ENCODE measurements at places on chromosomes 4 and X. TPM values are rescaled to one million over a fixed set of nuclear protein-coding genes. Genes with fewer than 3 reads are reported as not detected.

DNA sequence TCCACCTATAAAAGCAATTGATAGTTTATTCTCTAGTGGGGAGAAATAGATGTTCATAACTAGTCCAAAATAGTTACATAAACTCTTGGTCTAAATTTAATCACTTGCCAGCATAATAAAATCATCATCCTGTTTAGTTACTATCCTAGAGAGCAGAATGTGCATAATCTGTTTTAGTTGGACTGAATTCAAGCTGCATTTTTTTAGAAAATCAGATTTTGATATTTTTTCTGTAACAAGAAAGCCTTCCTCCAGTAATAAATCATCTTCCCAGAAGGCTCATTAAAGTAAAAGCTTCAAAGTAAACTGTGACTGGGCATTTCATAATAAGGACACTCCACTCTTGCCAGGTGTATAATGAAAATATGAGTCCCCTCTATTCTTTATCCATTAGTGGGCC lies 453.1 kb downstream of the TRAM1L1 start:
- DNase-seq = no peak

- DNase-seq = no peak
Measured at GRCh38 chr4:130699004-130699403, 1603.1 kb downstream of the C4orf33 start.

- DNase-seq = peak; percentile 6
Measured at GRCh38 chr4:6208416-6208815, 8.1 kb upstream of the JAKMIP1 start.

NHS gene
- total RNA-seq = 21.8 TPM

ATP8A1 gene
- total RNA-seq = 32.5 TPM

- no peak for DNase-seq
Measured at GRCh38 chr4:32624943-32625603, 1904.9 kb downstream of the PCDH7 start.

DNA sequence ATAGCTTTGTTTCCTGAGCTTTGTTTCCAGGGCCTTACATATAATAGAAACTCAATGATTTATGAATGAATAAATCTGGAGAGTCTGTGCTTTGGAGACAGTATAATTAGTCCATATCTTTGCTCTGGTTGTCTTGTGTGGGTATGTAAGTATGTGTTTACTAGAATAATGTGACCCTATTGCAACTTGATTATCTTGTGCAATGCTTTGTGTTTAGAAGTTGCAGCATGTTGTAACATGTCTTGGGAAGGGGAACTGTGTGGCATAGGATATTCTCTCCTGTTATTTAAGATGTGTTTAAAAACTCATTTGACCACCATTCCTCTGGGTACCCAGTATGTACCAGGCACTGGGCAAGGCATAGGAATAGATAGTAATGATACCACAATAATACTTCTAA lies 6.1 kb downstream of the SPATA18 start:
- no peak for DNase-seq

- peak; percentile 69 for DNase-seq
Measured at GRCh38 chrX:12901486-12901885, 4.9 kb upstream of the TLR8 start.

DNA sequence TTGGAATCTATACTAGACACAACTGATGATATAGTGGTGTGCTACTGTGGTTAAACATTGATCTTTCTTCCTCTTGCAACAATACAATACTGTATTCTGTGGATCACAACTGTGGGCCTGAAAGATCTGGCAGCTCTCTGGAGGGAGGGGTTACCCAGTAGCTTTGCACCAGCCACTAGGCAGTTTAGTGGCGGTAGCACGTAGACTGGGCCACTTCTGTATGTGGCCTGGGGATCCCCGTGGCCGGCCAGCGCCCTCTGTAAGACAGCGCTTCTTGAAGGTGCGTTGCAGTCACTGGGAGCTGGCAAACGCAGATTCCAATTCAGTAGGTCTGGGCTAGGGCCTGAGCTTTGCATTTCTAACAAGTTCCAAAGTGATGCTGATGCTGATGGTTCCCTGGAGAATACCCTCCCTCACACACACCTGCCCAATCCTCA lies 168.6 kb downstream of the MGST2 start:
- no peak for DNase-seq

DNA sequence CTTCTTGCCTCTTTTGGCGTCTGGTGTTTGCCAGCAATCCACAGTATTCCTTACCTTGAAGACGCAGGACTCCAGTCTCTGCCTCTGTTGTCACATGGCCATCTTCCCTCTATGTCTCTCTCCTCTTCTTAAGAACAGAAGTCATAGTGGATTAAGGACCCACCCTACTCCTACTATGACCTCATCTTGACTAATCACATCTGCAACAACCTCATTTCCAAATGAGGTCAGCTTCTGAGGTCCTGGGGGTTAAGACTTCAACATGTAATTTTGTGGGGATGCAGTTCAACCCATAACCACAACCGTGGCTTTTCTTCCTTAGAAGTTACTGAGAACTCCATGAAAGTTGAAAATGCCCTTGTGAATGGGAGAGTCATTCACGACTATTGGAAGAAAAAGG lies 23.3 kb downstream of the TLR8 start:
- DNase-seq = no peak

- no peak for DNase-seq
Measured at GRCh38 chr4:173182403-173182802, 13.8 kb downstream of the GALNT7 start.

GRCh38 chr4:66562276-66562806 lies 892.1 kb upstream of the EPHA5 start:
- DNase-seq = no peak

TMEM128 gene
- 24.6 TPM for total RNA-seq

DNA sequence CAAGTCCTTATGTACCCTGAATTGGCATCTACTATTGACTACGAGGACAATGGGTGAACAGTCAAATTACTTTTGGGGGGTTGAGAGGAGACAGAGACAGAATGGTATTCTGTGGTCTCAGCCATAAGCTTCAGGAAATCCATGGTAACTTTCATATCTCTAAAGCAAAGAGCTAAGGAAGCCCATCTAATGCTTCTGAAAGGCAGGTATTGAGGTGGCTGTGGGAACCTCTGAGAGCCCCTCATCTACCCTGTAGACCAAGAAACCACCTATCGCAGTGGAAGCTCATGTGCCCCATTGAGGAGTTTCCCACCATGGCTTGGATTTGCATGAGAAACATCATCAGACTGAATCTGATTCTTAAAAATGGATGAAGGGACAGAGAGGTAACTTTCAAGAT lies 23.1 kb upstream of the BMP2K start:
- no peak for DNase-seq

ZXDB gene
- total RNA-seq = 6.9 TPM

DNA sequence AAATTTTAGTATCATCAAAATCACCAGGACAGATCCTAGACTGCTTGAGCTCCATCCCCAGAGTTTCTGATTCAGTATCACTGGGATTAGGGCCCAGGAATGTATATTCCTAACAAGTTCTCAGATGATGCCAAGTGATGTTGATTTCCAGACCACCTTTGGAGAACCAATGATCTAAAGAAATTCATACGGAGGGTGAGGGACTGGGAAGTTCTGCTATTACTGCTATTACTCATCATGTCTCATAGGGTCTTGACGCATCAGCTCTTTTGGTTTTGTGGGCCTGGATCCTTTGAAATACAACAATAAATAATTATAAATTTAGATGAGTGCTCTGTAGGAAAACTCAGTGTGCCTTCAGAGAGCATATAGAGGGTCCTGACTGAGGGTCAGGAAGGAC lies 59.8 kb upstream of the LGI2 start:
- DNase-seq = no peak

DNA sequence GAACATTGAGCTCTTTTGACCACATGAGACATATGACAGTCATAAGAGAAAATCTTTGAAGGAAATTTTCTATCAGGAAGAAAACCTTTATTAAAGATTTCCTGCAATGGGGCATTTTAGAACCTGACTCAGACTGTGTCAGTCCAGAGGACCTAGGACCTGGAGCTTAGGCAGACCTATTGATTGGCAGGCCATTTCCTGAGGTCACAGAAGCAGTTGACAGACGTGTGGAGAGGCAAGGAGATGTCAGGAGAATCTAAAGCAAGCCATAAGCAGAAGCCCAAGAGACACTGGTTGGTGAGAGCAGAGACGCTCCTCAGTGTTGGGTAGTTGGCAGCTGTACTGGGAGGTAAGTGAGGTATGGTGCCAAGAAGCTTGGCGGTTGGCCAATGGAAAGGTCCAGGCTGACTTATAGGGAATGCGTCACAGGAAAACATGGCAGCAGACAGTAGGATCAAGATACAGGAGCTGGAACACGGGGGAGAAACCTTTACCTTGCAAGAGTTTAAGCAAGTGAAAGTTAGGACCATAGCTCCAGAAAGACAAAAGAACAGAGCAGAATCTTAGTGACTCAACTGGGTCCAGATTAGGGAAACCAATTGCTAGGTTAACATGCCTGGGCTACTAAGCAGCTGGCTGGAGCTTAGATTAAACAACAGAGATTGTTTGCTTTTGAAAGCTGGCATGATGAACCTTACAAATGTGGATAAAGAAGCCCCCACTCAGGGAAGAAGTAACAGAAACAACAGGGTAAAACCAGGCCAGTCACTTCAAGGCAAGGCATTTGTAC lies 18.6 kb downstream of the PALLD start:
- DNase-seq = no peak

- no peak for DNase-seq
Measured at GRCh38 chr4:152628128-152628527, 51.7 kb downstream of the TMEM154 start.
